Muscle of back (tissue), 13 donors: ENCODE measurements at places on chromosomes 6 and 20. TPM values are rescaled to one million over a fixed set of nuclear protein-coding genes. Genes with fewer than 3 reads are reported as not detected.

GRCh38 chr6:548517-548916 is 108.4 kb downstream of the HUS1B start:
- no peak for DNase-seq

The SLC35F1 gene
- polyA plus RNA-seq = 2.1 TPM

- peak; percentile 33 for DNase-seq
These were observed 459.5 kb downstream of the LMBRD1 start for GRCh38 chr6:69337311-69337710.

GRCh38 chr6:37903351-37904340 is 84.1 kb downstream of the ZFAND3 start:
- DNase-seq = peak; percentile 8

- DNase-seq = no peak
These were observed 60.3 kb downstream of the RGS17 start for GRCh38 chr6:153070756-153071155.

The HMGCLL1 gene
- polyA plus RNA-seq = 8.2 TPM

The RBM24 gene
- 367 TPM for polyA plus RNA-seq

DNA sequence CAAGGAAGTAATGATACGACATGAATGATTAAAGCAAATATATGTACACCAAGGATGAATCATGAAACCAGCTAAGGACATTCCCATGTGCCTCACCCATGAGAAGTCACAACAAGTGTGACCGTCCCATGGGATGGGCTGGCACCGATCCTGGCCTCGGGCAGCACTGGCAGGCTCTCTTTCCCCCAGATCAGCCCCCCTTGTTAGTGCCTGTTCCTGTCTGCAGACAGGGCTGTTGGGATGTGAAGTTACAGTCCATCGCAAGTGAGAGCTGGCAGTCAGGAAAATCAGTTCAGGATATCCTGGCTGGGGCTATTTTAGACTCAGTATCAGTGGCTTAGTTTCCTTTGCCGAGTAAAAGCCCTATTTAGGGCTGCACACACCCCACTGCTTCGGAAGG is 129.2 kb upstream of the SNX9 start:
- DNase-seq = no peak

The TGM2 gene
- polyA plus RNA-seq = 14.5 TPM

- DNase-seq = no peak
These were observed 265.9 kb upstream of the FERMT1 start for GRCh38 chr20:6388671-6389197.

DNA sequence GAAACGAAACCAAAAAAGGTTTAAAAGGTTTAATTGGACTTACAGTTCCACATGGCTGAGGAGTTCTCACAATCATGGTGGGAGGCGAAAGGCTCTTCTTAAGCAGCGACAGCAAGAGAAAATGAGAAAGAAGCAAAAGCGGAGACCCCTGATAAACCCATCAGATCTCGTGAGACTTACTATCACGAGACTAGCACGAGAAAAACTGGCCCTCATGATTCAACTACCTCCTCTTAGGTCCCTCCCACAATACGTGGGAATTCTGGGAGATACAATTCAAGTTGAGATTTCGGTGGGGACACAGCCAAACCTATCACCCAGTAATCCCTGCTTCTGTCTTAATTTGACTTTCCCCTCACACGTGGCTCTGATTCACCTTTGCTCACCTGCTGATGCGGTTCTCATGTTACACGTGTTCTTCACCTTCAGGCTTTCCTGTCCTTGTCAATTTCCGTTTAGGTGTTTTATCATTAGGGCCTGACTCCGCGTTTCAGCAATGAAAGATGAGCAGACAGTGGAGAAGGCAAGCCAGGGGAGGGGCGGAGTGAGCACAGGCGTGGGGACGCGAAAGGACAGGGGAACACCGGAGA is 57.1 kb downstream of the AGPAT4 start:
- no peak for DNase-seq

- DNase-seq = no peak
These were observed 185.4 kb downstream of the TRIM27 start for GRCh38 chr6:28738396-28738765.

- no peak for DNase-seq
These were observed 7.9 kb downstream of the RIN2 start for GRCh38 chr20:19765913-19766312.

DNA sequence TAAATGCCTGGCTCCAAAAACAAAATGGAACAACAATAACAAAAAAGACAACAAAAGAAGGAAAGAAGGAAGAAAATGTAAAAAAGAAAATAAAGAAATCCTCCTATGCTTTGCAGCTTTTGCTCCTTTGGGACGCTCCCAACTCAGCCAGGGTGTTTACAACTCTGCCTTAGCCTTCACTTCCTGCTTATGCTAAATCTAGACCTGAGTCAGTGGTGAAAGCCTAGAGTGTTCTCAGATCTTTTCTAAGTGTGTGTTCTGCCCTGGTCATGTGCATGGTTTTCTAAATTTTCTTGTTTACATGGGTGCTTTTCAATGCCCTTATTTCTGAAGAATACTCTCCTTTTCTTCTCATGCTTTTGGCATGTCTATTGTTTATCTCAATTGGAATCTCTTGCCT is 19.5 kb upstream of the GRM1 start:
- DNase-seq = no peak

DNA sequence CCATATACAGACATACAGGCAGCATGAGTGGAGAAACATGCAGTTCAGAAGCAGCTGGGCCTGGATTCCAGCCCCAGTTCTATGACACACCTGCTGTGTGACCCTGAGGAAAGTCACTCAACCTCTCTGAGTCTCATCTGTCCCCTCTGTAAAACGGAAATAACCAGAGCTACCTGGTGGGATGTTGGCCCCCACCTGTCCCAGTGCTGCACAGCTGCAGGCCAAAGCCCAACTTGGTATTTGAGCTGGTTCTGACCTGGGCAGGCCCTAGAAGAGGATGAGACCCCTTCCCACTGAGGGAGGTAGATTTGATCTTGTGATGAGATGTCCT is 55.5 kb downstream of the PPP1R16B start:
- DNase-seq = no peak

DNA sequence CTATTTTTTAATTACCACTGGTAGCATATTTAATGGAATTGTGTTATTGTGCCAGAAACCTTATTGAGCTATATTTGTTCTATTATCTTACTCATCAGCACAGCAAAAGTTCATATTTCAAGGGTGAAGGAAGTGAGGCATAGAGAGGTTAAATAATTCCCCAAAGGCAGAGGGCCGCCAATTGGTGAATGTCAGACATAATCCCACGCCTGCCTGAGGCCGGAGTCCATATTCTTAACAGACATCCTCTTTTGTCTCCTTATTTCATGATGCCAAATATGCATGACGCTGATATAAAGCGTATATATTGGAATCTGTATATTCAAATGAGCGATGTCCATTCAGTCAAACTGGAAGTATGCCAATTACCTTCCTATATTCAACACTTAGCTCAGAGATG is 505.0 kb upstream of the SLC35B3 start:
- no peak for DNase-seq

- DNase-seq = no peak
These were observed 51.0 kb upstream of the SNAP25 start for GRCh38 chr20:10167594-10167993.

DNA sequence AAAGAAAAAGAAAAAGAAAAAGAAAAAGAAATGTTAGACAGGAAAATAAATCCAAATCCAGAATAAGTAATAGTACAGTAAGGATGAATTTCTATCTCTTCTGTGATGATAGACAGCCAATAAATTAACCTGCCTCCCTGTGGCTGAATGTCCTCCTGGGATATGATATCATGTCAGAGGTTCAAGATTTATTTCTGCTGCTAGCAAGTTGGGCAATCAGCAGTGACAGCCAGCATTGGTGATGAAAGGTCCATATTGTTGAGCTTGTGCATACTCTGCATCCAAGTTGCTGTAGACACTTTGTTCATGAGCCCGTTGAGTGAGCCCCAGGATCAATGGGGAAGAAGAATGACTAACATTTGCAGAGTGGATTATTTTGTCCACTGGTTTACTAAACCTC is 44.9 kb upstream of the CEP85L start:
- no peak for DNase-seq

DNA sequence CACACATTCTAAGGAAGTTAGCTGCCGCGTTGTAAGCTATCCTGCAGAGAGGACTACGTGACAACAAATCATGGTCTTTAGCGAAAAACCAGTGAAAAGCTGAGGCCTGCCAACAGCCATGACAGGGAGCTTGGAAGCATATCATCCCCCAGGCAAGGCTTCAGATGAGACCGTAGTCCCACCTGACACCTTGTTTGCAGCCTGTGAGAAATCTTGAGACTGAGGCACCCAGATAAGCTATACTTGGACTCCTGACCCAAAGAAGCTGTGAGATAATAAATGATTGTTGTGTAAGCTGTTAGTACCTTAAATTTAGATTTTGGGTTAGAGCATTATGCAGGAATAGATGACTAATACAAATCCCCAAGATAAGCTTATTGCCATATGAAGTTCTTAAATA is 45.4 kb upstream of the SENP6 start:
- DNase-seq = no peak

- DNase-seq = peak; percentile 24
These were observed 177.3 kb downstream of the CARMIL1 start for GRCh38 chr6:25456249-25457040.

- no peak for DNase-seq
These were observed 68.3 kb upstream of the BTBD3 start for GRCh38 chr20:11849270-11849915.

GRCh38 chr20:19288636-19289035 is 76.2 kb downstream of the SLC24A3 start:
- DNase-seq = no peak

DNA sequence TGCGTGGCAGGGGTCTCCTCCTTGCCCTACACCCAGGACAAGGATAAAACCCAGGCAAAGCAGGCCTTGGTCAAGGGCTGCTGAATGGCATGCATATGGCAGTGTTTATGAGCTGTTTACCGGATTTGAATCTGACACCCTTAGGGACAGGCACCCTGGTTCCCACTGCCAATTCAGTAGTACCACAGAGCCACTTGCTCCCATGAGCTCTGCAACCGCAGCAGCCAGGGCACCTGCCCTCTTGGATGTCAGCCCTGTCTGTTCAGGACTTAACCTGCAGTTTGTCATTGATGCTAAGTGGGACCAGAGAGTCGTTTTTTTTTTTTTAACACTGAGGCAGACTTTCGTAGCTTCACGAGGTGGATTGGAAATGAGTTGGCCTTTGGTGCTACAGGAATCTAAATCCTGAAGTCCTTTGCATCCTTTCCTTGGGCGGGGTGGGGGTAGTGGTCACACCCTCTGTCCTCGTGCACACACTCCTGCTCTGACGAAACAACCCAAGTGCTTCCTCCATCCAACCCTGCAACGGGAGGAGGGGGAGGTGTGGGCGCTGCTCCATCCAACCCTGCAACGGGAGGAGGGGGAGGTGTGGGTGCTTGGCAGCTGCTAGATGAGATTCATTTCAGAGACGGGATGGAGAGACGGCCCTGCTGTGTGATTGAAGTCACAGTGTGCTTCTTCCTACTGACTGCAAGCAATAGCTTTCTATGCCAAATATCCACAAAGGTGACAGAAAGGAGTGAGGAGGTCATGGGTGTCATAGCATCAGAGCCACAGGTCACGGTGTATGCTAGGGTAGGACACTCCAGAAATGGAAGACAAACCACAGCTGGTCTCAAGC is 166.5 kb downstream of the SMOC2 start:
- DNase-seq = peak; percentile 43

GRCh38 chr6:20266851-20267608 is 54.8 kb upstream of the MBOAT1 start:
- DNase-seq = no peak

DNA sequence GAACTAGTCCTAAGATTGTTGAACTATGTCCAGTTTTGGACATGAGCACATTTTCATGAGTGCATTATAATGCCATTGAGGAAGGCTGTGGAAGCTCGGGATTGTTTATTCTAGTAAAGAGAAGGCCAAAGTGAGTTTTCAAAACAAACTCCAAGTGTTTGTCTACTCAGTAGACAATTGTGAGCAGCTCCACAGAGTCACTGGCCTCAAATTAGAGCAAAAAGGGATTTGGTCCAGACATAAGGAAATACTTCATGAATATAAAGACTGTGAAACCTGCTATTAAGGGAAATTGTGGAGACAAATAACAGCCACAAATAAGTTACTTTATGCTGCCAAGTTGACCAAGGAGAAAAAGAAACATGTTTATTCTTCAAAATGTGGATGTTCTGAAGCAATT is 42.6 kb upstream of the PREP start:
- peak; percentile 14 for DNase-seq

GRCh38 chr20:1857466-1857865 is 37.7 kb upstream of the SIRPA start:
- DNase-seq = no peak

The MAPK13 gene
- polyA plus RNA-seq = 4.6 TPM

DNA sequence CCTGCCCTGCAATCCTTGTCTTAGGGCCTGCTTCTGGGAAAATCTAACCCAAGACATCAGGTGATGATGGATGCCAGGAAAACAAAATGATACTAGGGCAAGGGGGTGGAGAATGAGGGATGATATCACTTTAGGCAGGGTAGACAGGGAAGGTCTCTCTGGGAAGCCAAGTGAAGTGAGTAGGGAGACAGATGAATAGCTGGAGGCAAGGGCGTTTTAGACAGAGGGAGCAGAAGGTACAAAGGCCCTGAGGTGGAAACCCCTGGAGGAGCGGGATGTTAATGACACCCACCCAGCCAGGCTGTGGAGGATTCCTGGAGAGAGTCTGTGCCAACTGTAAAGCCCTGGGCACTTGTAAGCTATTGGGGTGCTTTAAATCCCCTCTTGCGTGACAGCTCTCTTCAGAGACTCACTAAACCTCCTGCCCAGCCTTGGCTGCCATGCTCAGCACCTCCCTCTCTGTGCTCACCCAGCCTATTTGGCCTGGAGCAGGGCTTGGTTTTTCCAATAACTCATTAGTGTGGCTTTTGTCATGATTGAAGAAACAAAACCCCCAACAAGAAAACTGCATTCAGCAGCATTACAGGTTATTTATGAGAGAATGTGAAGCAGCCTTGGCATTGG is 12.4 kb upstream of the MDGA1 start:
- no peak for DNase-seq

The VSX1 gene
- polyA plus RNA-seq = not detected

DNA sequence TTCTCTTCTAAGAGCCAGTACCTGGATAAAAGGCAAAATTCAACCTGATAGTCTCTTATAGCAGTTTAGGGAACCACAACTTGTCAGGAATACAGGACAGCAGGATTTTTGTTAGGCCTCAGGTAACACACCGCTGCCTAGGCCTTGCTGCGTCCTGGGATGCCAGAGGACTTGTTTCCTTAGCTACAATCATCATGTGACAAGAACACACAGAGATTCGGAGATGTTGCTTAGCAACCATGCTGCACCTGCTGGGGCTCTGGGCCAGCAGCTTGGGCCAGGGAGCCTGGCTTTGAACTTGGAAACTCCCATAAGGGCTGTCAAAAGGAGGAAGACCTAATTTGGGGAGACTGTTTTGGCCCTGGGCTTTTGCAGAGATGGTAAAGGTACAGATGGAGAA is 36.1 kb upstream of the CHD6 start:
- no peak for DNase-seq

DNA sequence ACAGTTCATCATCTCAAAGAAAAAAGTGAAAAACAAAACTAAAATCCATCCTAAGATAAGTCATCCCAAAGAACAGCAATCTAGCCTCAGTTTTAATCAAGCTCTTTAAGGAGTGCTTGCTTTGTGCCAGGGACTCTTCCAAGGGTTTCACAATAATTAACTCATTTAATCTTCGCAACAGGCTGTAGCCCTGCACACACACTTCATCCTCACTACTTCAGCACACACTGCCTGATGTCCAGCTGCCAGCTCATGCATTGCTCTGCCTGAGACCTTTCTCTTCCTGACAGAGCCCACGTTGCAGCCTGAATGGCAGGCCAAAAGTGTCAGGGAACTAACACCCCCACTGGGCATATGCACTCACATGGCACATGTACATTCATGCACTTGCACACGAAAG is 21.2 kb upstream of the PTPRT start:
- no peak for DNase-seq

The SNTA1 gene
- 34.3 TPM for polyA plus RNA-seq

- no peak for DNase-seq
These were observed 23.0 kb upstream of the IL17A start for GRCh38 chr6:52162940-52163908.
